Activated CD4-positive, alpha-beta T cell treated with anti-CD3 and anti-CD28 coated beads for 36 hours (primary cell): ENCODE measurements at places on chromosomes 4 and X.
A peak's percentile ranks its signal among the peaks of the same experiment; 100 is the strongest.

DNA sequence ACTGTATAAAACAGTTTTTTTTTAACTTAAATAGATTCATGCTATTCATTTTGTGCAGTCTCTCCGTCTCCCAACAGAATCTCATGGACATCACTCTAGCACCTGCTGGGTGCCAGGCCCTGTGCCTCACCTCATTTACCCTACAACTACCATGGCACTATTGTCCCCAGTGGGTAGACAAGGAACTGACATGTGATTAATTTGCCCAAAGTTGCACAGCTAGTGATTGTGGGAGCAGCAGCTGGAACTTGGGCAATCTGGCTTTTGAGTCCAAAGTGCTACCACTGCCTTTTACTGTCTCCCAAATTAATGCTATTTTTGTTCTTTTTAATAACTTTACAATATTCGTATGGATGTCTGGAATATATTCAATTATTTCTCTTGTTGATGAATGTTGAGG, 11.2 kb upstream of the PGRMC2 start:
- no peak for DNase-seq

- DNase-seq = peak; percentile 81
Measured at GRCh38 chrX:119647552-119648420, 41.6 kb upstream of the NKRF start.

DNA sequence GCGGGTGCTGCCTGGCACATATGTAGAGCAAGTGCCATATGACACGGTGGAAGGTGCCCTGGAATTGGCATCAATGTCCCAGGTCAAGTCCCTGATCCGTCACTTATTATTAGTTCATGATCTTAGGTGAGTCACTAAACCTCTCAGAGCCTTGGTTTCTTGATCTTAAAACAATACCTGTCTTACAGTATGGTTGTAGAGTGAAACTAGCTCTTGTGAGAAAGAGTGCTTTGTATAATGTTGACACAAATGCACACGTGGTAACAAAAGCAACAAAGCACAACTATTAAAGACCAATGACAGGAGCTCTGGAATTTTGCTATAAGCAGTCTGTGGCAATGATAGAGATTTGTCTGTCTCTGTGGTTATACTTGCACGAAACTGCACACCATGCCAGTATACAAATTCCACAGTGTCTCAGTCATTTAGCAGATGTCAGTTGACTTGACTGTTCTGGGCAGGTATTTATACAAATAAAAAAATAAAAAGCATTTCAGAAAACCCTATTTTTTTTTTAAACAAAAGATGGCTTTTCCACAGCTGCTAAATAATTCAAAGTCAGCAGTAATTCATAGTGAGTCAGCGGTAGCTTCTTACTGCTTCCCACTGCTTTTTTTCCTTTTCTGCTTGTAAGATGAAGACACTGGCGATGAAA, 19.7 kb upstream of the ACSL1 start:
- no peak for DNase-seq

- DNase-seq = no peak
Measured at GRCh38 chr4:114694770-114695169, 96.2 kb downstream of the UGT8 start.

DNA sequence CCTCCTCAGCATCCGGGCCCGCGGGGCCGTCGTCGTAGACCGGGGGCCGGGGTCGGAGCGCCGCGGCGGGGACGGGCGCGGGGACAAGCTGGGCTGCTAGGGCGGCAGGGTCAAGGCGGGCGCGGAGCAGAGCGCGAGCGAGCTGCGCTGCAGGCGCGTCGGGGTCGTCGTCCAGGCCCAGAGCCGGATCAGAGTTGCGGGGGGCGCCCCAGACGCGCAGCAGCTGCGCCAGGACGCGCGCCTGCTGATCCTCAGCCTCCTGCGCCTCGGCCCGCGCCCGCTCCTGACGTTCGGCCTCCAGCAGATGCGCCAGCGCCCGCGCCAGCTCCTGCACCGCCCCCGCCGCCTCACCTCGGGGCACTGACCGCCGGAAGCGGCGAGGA, 3.5 kb downstream of the PCSK1N start:
- no peak for DNase-seq

DNA sequence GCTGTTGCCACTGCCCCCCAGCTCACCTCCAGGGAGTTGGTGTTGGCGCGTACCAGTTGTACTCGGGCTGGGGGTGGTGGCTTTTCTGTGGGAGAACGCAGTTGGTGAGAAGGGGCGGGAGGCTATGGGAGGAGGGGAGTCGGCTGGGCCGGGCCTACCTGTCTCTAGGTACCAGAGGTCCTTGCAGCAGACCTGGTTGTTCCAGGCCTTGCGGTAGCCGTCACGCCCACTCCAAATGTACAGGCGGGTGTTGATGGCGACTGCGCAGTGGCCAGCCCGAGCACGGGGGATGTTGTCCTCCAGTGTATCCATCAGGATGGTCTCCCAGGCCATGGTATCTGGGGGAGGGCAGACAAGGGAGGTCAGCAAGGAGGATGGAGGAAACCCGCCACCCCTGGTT, 11.5 kb downstream of the HCFC1 start:
- DNase-seq = no peak

GRCh38 chr4:26197018-26197779, 123.6 kb upstream of the RBPJ start:
- peak; percentile 80 for DNase-seq

GRCh38 chr4:41285864-41286235, 29.1 kb downstream of the UCHL1 start:
- no peak for DNase-seq

- peak; percentile 92 for DNase-seq
Measured at GRCh38 chrX:153971124-153971449, 531 bp downstream of the HCFC1 start.

GRCh38 chrX:153885968-153886903, at the start of gene L1CAM:
Gene L1CAM, minus strand, starts transcription at chrX:153886173. Its CDS starts 10,337 bp downstream, at chrX:153875836.
- peak; percentile 65 for DNase-seq

DNA sequence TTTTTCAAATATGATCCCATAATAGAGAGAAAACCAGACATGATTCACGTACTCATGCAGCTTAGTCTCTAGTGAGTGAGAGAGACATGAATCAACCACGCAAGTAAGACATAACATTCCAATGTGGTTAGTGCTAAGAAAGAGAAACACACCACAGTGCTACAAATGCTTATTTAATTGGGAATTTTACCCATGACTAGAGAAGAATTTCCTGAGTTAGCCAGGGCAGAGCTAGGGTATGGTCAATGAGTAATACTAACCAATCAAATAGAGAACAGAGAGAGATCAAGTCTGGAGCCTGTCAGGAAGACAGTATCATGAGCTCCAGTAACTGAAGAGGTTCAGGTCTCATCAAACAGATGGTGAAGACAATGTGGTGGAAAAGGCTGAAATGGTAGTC, 495.2 kb downstream of the PDGFC start:
- DNase-seq = no peak

- DNase-seq = no peak
Measured at GRCh38 chr4:131288441-131288840, 1860.7 kb upstream of the PCDH10 start.

GRCh38 chr4:71184195-71184781, 154.5 kb upstream of the SLC4A4 start:
- DNase-seq = peak; percentile 56

- DNase-seq = peak; percentile 13
Measured at GRCh38 chr4:20252656-20253282, 1.1 kb downstream of the SLIT2 start.

GRCh38 chr4:1778642-1779392, 14.3 kb upstream of the FGFR3 start:
- no peak for DNase-seq

DNA sequence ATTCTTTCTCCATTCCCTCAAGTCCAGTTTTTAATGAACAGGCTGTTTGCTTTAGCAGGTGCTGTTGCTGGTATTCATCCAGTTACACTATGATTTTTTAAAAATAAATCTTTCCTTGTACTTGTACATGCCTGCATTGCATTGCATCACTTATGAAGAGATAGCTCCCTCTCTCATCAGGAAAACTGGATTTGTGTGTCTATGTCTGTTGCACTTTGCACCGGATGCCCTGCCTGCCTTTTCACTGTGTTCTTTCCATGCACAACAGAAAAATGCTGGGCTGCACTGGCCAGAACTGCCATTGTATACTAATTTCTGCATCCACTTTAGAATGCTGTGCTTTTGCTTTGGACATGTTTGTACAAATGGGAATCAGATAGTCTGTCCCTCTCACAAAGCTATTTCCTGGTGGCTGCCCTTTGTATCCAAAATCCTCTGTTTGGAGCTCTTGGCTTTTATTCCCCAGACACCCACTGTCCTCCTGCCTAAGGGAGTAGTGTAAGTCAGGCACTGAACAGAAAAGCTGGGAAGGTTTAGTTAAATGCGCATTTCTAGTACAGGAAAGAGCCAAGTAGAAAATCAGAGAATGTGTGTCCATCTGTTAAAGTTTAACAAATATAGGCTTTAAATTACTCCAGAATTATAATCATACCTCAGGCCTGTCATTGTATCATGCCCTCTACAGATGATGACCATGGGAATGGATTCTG, 119.1 kb downstream of the MBNL3 start:
- DNase-seq = no peak

GRCh38 chr4:167956676-167957075, 135.7 kb upstream of the ANXA10 start:
- DNase-seq = no peak

DNA sequence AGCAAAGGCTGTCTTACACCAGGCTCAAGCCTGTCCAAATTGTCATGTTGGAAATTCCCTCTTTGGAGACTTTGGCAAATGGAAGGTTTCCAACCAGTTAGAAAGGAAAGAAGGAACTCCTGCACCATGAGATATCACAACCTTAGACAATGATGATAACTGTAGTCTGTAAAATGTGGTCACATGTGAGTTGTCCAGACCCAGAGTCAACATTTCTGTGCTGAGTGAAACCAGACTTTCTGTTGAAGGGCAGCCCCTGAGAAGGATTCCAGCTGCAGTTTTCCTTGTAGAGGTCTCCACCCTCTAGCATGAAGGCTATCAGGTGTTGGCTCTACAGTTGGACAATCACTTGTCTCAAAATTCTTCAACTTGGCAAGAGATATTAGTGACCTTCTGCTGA, 82.4 kb downstream of the SOX3 start:
- no peak for DNase-seq

- DNase-seq = no peak
Measured at GRCh38 chr4:6031846-6032245, 13.6 kb upstream of the C4orf50 start.

- no peak for DNase-seq
Measured at GRCh38 chr4:6868386-6868785, 41.2 kb upstream of the TBC1D14 start.

GRCh38 chrX:109643687-109644086, 18.7 kb upstream of the KCNE5 start:
- no peak for DNase-seq

- DNase-seq = no peak
Measured at GRCh38 chr4:139789096-139789654, 123.6 kb downstream of the MGST2 start.
